Hindlimb muscle (tissue), 1 donor: ENCODE measurements at places on chromosomes 3 and 15. TPM values are rescaled to one million over a fixed set of nuclear protein-coding genes. Genes with fewer than 3 reads are reported as not detected.

Gene IL20RB
- 0.97 TPM for polyA plus RNA-seq

DNA sequence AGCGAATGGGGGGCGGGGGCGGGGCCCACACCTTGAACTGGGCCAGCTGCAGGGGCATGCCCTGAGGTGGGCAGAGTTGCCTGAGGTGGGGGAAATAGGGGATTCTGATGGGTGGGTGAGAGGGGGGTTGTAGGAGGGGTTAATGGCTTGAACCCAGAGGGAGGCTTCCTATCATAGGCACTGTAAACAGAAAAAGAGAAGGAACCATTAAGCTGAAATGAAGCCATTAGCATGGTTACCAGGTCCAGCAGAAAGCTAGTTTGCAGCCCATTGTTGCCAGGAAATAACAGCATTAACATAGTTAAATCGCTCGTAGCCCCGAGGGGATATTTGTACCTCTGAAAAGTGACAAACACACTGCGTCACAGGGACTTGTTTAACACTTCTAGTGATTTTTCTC lies 29.0 kb downstream of the ETV5 start:
- no peak for DNase-seq

- no peak for DNase-seq
These were observed 24.8 kb downstream of the CCR1 start for GRCh38 chr3:46183330-46183729.

DNA sequence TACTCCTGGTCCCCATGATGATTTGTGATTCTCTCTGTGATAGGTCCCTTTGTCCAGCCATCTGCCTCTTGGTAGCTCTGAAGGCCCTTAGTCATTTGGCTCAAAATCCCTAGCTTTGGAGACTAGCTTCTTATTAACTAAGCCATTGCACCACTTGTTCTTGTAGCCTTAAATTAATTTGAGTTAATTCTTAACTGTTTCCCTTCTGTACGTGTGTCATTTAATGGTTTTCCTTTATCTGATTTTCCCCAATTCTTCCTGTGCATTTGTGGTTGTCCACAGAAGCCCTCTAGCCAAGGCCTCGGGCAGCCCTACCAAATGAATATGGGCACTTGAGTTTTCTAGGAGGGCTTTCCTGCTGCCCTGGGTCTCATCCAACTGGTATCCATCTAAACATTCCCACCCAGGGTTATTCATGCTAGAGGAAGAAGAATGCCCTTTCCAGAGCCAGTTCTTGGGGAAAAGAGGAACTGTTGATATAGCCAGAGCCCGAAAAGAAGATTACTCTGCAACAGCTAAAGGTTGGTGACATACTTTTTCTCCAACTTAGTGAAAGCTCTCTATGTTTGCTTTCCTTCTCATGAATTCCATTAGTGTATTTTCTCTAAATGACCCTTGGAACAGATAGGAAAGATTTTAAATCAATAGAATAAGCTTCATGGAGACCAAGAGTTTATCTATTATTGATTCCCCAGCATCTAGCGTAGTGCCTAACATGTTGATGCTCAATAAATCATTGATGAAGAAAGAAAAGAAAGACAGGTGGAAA lies 44.2 kb upstream of the ZBTB38 start:
- DNase-seq: no peak

GRCh38 chr3:52432691-52433141 lies 12.2 kb downstream of the SEMA3G start:
- no peak for DNase-seq

- DNase-seq: no peak
These were observed 107.4 kb upstream of the KLF13 start for GRCh38 chr15:31219221-31219620.

DNA sequence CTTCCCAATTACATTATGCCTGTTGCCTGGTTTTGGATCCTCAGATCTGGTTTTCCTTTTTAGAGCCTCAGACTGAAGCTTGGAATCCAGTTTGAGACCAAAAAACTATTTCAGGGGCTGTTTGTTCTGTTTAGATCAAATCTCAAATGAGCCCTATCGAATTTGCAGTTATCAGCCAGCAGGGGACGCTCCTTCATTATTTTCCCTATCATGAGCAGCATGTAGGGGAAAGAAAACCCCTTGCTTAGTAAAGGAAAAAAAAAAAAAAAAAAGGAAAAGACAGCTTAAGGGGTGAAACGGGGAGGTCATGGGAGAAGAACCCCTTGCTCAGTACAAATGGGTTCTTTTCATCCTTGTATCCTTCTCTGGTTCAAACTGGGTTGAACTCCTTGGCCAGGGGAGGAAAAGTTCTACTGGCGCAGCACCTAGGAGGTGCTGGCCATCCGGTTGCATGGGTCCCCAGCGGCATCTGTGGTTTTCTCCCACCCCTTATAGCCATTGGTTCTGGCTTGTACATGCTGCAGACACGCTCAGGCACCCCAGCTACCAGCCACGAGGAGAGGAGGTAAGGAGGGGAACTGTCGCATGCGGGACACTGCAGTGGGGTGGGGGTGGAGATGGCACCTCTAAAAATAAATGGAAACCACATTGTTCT lies 1375.1 kb upstream of the ALCAM start:
- DNase-seq: no peak

- no peak for DNase-seq
These were observed 102.0 kb upstream of the NEDD4 start for GRCh38 chr15:56095406-56095805.
